ENCODE measurements at places on chromosomes 2 and 18.

DNA sequence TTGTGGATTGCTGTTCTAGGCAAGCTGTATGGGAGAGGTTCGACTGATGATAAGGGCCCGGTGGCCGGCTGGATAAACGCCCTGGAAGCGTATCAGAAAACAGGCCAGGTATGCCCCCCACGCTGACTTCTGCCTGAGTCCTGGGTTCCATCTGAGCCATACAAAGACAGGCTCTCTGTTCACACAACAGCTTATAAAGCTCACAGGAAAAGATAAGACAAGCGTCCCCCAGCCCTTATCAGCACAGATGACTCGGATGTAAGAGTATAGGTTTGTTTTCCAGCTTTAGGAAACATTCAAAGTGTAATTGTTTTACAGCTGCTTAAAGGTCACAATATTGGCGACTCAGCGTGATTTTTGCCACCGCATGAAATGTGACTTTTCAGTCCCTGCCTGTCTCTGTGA, 12.7 kb downstream of the CNDP2 start:
- no peak for DNase-seq

DNA sequence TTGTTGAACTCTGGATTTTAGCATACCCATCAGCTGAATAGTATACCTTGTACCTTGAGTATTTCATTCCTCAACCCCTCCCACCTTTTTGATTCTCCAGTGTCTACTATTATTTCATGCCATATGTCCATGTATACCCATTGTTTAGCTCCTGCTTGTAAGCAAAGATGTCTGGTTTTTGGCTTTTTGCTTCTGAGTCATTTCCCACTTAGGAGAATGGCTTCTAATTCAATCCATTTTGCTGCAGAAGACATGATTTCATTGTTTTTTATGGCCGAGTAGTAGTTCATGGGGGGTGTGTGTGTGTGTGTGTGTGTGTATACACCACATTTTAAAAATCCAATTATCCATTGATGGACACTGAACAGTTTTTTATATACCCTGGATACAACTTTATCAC, 24.3 kb upstream of the MOCOS start:
- DNase-seq: no peak

DNA sequence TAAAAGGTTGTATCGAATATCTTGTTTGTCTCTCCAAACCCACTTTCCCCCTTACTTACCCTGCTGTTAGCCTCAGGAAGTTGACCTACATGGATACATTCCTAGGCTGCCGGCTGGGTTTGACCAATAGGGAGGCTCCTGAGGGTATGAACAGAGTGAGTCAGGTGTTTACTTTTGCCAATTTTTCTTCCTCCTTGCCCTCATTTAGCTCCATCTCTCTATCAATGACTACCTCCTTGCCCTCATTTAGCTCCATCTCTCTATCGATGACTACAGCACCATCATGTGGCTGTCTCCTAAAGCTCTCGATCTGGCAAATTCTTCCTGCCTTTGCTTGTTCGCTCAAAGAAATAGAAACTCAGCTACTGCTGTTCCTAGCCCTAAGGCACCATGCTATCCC, 571.9 kb upstream of the CRIM1 start:
- no peak for DNase-seq

DNA sequence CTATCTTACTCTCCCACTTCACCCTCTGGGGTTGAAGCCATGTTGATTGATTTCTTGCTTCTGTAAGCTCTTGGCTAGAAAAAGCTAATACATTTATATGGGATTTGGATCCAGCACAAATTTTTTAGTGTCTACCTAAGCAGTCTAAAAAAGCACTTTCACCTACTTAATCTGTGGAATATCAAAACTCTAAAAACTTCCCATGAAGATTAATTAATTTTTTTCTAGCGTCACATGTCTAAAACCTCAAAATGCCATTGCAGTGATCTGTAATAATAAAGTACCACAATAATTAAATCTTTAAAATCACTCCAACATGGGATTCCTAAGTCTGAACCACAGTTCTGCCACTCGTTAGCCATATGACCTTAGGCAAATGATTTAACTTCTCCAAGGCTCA, 180.1 kb downstream of the EN1 start:
- DNase-seq: no peak

GRCh38 chr2:236574000-236574399, 4.4 kb downstream of the ACKR3 start:
- no peak for DNase-seq

DNA sequence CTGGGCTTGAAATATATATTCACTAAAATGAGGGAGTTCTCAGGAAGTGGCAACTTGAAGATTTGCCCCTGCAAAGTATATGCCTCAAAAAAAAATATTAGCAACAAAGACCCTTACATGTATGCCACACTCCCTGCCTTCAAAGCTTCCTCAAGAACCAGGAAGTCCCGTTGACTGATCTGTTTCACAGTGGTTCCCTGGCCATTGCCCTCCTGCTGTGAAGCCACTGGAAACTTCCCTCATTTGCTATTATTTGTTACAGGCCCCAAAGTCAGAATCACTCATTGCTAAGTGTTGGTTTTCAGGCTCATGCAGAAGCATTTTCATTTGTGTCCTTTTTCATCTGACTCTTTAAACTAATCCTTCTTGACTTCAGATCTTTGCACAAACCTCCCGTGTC, 421.5 kb downstream of the ZNF521 start:
- DNase-seq: no peak
